ENCODE measurements at places on chromosomes 1 and 21. TPM values are rescaled to one million over a fixed set of nuclear protein-coding genes. Genes with fewer than 3 reads are reported as not detected.

- no peak for DNase-seq
- H3K36me3 ChIP-seq, result no peaks in the 10 kb centered on the region
- peaks cover 16% of the 10 kb centered on the region for H3K27me3 ChIP-seq
- no peaks in the 10 kb centered on the region for H3K4me1 ChIP-seq
Observed at GRCh38 chr1:31382379-31382989, 9.6 kb upstream of the FABP3 start.

- no peaks in the 10 kb centered on the region for H3K4me1 ChIP-seq
- H3K4me3 ChIP-seq, result no peak overlapping the region
- no peak overlapping the region for H3K27ac ChIP-seq
- H3K36me3 ChIP-seq, result no peaks in the 10 kb centered on the region
- peaks cover 5% of the 10 kb centered on the region for H3K27me3 ChIP-seq
Observed at GRCh38 chr1:209291715-209292114, 291.8 kb upstream of the CAMK1G start.

KCNA3 gene
- 65.7 TPM for total RNA-seq

CD1D gene
- total RNA-seq, result not detected

SPRR3 gene
- total RNA-seq, result not detected

LCE2A gene
- not detected for total RNA-seq

DNA sequence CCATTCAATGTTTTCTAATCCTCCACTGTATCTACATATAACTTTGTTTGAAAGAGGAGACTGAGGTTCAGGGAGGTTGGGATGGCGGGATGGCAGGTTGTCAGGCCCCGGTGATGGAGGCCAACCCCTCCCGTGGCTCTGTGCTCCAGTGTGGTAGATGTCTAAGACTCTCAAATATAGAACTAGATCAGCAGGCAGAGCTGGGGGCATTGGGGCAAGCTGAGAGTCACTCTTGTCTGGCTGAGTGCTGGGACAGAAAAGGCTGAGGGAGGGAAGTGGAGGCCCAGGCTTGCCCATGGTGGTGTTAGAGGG, 1.7 kb downstream of the IL6R start:
- no peaks in the 10 kb centered on the region for H3K36me3 ChIP-seq
- H3K27ac ChIP-seq, result peak overlapping the region; percentile 26
- peaks cover 55% of the 10 kb centered on the region for H3K4me1 ChIP-seq
- peaks cover 33% of the 10 kb centered on the region for H3K27me3 ChIP-seq

DNA sequence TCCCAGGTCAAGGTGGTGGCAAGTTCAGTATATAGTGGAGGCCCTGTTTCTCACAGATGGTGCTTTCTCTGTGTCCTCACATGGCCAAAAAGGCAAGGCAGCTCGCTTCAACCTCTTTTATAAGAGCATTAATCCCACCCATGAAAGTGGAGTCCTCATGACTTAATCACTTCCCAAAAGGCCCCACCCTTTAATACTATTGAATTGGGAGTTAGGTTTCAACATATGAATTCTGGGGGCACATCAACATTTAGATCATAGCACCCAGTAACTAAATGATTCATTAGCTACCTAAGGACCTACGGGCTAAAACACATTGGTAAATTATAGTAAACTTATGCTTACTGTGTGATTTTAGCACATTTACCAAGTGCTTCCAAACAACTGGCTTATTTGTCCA, 317.9 kb downstream of the LTN1 start:
- peaks cover 35% of the 10 kb centered on the region for H3K4me1 ChIP-seq
- H3K36me3 ChIP-seq, result peaks cover 9% of the 10 kb centered on the region
- H3K4me3 ChIP-seq, result no peak overlapping the region
- no peak for DNase-seq

GRCh38 chr1:167526667-167527383, 8.5 kb upstream of the CD247 start:
- H3K27ac ChIP-seq, result no peak overlapping the region
- no peaks in the 10 kb centered on the region for H3K36me3 ChIP-seq
- H3K4me3 ChIP-seq, result no peak overlapping the region
- no peaks in the 10 kb centered on the region for H3K27me3 ChIP-seq

TRAPPC10 gene
- total RNA-seq, result 90.3 TPM

CELA2A gene
- total RNA-seq, result not detected

DNA sequence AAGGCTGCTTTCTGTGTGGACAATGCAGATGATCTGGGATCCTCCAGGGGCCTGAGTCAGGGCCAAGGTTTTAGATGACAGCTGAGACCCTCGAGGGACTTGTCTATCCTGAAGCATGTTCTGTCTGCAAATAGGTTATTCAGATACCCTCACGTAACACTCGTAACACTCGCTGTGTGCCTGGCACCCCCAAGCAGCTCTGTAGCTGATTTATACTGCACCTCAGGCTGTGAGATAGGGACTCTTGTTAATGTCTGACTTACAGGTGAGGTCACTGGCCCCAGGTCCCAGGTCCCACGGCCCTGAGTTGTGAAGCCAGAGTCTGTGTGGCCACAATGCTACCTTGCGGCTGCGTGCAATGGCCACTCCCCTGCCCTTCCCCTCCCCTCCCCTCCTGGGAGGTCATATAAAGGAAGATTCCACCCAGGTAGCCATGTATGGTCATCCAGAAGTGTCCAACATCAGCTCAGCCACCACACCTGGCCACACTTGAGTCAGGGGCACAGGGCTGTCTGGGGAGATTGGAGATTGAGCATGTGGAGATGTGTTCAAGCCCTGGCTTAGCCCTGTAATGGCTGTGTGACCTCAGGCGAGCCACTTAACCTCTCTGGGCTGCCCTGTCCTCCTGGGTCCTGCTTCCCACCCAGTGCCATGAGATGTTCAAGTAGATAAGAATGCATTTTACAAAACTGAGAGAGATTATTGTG, 687.7 kb downstream of the MATN1 start:
- H3K27ac ChIP-seq, result no peak overlapping the region
- no peak overlapping the region for H3K4me3 ChIP-seq
- H3K4me1 ChIP-seq, result peaks cover 3% of the 10 kb centered on the region
- DNase-seq, result peak; percentile 34
- H3K27me3 ChIP-seq, result peaks cover 12% of the 10 kb centered on the region

GPN2 gene
- total RNA-seq, result 52.6 TPM

ANKRD35 gene
- total RNA-seq, result 0.14 TPM

AK5 gene
- total RNA-seq, result 1.2 TPM

DNA sequence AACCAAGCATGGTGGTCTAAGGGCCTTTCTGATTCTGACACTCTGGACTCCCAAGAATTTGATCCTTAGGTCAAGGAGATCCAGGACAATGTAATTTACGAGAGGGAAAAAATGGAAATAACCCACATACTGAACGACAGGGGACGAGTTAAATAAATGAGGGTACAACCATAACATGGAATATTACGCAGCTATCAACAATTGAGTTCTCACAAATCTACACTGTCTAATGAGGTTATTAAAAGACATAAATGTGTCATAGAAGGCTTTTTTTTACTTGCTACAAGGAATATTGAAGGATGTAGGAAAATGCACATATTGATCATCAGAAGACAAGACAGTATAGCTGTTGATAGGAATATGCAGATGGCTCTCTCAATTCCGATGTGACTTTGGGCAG, 23.8 kb downstream of the SDC3 start:
- H3K27me3 ChIP-seq, result peaks cover 58% of the 10 kb centered on the region
- H3K4me3 ChIP-seq, result no peak overlapping the region
- no peaks in the 10 kb centered on the region for H3K36me3 ChIP-seq
- no peak overlapping the region for H3K27ac ChIP-seq
- no peaks in the 10 kb centered on the region for H3K4me1 ChIP-seq
- no peak for DNase-seq

- H3K36me3 ChIP-seq, result peaks cover 15% of the 10 kb centered on the region
- peaks cover 85% of the 10 kb centered on the region for H3K4me1 ChIP-seq
- H3K27ac ChIP-seq, result peak overlapping the region; percentile 72
- DNase-seq, result no peak
- H3K4me3 ChIP-seq, result peak overlapping the region; percentile 76
Observed at GRCh38 chr21:34967509-34968289, 81.4 kb downstream of the RUNX1 start.

GRCh38 chr21:33618407-33618806, 23.1 kb downstream of the CRYZL1 start:
- H3K36me3 ChIP-seq, result no peaks in the 10 kb centered on the region
- H3K4me1 ChIP-seq, result peaks cover 5% of the 10 kb centered on the region
- DNase-seq, result no peak

NMNAT2 gene
- not detected for total RNA-seq

ADAMTS4 gene
- 0.43 TPM for total RNA-seq

- peaks cover 40% of the 10 kb centered on the region for H3K36me3 ChIP-seq
- peak overlapping the region; percentile 87 for H3K27ac ChIP-seq
- H3K27me3 ChIP-seq, result no peaks in the 10 kb centered on the region
- no peak for DNase-seq
- peaks cover 42% of the 10 kb centered on the region for H3K4me1 ChIP-seq
Observed at GRCh38 chr1:198649968-198650338, 11.1 kb downstream of the PTPRC start.

DNA sequence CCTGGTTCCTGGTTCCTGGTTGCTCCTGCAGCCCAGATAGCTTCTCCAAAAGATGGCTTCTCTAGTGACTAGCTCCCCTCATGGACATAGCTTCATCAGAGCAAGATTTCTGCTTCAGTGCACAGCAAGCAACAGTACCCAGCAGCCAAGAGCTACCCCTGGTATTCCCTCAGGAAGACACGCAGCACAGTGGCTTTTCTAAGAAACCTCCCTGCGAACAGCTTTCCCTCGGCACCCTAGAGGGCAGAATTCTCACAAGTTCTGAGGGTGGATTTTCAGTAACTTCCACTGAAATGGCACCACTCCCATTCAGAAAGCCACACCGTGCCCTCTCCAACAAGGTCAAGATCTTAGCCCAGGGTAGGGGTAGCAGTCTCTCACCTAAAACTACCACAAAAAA, 128.2 kb downstream of the EIF4G3 start:
- no peak for DNase-seq
- no peak overlapping the region for H3K27ac ChIP-seq
- peaks cover 7% of the 10 kb centered on the region for H3K4me1 ChIP-seq

CFAP57 gene
- total RNA-seq, result 0.25 TPM

GRCh38 chr1:41851589-41851988, 67.1 kb downstream of the HIVEP3 start:
- H3K27me3 ChIP-seq, result no peaks in the 10 kb centered on the region
- H3K4me1 ChIP-seq, result peaks cover 61% of the 10 kb centered on the region
- H3K36me3 ChIP-seq, result peaks cover 20% of the 10 kb centered on the region

DNA sequence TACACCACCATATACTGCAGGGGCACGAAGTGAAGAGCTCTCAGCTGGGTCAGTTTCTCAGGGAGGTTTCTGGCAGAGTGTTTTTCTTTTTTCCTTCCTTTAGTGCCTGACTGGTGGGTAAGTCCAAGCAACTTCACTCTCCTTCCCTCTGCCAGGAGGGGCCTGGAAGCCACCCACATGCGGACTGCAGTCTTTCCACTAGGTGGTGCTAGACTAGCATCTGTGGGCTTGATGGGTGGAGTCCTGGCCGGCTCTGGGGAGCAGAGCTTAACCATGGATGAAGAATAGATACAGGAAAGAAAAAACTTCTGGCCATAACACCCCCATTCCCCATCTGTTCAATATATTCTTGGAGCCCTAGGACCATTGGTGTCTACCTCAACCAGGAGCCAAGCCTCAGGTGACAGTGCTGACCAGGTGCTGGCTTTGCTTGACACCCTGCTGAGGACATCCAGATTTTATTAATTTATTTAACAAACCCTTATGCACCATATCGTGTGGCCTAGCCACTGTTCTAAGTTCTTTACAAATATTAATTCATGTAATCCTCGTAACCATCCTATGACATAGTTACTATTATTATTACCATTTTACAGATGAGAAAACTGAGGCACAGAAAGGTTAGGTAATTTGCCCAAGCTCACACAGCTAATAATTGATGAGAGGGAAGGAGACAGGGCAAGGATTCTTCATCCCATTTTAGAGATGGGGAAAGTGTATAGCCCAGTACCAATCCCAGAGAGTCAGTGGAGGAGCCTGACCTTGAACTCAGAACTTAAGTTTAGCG, 126.7 kb upstream of the CSF3R start:
- no peaks in the 10 kb centered on the region for H3K36me3 ChIP-seq
- H3K4me3 ChIP-seq, result no peak overlapping the region
- peaks cover 5% of the 10 kb centered on the region for H3K27me3 ChIP-seq
- H3K4me1 ChIP-seq, result peaks cover 22% of the 10 kb centered on the region
- no peak overlapping the region for H3K27ac ChIP-seq

DNA sequence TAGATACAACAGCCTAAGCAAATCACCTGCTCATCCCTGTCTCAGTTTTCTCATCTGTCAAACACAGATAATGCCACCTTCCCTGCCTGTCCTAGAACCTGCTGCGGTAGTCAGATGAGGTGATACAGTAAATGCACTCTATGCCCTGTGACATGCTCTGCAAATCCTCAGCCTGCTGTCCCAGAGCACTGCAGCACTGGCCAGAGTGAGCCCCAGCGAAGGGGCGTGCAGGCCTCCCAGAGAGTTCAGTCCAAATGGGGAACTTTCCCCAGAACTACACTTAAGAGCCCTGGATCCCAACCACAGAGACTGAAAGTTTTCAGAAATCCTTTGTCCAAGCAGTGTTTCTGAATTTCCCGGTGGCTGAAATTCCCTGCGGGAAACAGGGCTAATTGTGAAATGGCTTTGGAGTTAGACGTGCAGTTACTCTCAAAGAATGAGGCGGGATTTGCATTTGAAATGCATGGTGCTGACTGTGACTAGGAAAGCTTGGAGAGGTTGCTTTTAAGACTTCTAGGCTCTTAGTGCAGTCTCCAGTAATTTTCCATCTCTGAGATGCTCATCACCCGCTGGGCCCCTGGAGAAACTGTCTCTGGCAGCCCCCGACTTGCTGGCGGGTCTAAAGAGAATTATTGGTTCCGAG, 206.5 kb upstream of the AJAP1 start:
- H3K4me1 ChIP-seq, result no peaks in the 10 kb centered on the region
- peaks cover 39% of the 10 kb centered on the region for H3K27me3 ChIP-seq
- no peak for DNase-seq
- no peak overlapping the region for H3K27ac ChIP-seq
- H3K36me3 ChIP-seq, result no peaks in the 10 kb centered on the region

DNA sequence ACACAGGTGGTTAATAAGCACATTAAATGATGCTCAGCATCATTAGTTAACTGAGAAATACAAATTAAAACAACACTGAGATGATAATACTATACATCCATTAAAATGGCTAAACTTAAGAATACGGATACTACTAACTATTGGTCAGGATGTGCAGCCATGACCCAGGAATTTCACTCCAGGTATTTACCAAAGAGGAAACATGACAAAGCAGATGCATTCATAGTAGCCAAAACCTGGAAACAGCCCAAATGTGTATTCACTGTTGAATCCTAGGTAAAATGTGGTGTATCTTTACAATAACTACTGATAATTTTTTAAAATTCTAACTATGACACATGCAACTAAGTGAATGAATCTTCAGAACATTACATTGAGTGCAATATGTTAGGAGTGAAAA, 73.0 kb downstream of the PTPRC start:
- H3K27me3 ChIP-seq, result no peaks in the 10 kb centered on the region
- H3K4me3 ChIP-seq, result no peak overlapping the region
- no peak for DNase-seq
- H3K27ac ChIP-seq, result peak overlapping the region; percentile 76
- H3K4me1 ChIP-seq, result peaks cover 23% of the 10 kb centered on the region

HSD11B1 gene
- not detected for total RNA-seq

Data from natural killer cell treated with Interleukin-12 subunit alpha and Interleukin-12 subunit beta and Interleukin-15 and Interleukin-18, amount 100 ng/mL, for 72 hours (primary cell).